ENCODE measurements at places on chromosomes 1 and 21.

- DNase-seq: no peak
Measured at GRCh38 chr1:29577512-29577911, 341.2 kb downstream of the PTPRU start.

GRCh38 chr1:67336157-67336556 lies 28.5 kb downstream of the IL12RB2 start:
- no peak for DNase-seq

DNA sequence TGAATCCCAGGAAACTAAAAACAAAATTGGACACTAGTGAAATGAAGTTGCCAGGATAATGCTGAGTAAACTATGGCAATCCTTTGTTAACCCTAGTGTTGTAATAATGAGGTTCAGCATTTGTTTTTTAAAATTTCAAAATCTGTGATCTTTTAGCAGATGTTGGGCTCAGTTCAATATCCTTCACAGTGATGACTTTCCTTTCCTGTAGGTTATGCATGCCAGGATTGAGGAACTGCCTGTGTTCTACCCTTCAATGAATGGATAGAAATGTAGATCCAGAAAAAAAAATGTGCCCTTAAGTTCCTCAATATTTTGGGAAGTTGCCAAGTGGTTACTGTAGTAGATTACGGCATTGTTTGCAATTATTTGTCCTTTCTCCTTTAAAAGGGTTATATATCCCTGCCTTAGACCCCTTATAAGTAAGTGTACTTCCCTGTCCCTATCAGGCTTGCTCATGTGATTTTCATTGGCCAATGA lies 35.5 kb upstream of the IRF2BP2 start:
- no peak for DNase-seq

DNA sequence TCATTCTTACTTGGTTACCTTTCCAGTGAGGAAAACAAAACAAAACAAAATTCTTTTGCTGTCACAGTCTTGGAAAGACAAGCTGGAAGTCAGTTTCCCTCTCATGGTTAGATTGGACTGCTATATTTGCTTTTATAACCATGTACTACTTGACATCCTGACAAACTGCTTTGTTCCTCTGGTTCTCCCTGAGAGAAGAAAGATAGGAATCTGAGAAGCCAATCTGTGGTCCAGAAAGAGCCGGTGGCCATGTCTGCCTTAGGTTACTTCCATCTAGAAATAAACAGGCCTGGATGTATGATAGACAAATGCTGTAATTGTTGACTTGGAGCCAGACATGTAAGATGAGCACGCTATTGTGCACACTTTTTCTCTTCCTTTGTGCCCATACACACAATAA lies 330.0 kb downstream of the BRINP3 start:
- DNase-seq: no peak

- no peak for DNase-seq
Measured at GRCh38 chr1:39996396-39997004, 41.6 kb downstream of the MFSD2A start.

DNA sequence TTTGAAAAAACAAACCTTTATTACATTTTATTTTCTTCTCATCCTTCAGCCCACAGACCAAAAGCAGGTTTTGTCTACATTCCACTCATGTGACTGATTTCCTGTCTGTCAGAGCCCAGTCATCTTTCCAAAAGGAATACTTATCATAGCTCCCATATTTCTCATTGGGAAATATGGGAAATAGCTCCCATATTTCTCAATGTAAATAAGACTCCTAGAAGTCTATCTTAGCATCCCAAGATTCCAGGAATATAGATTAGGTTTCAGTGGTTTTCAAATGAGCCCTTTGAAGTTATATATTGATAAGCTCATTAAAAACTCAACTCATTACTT lies 19.1 kb upstream of the NRDC start:
- no peak for DNase-seq

GRCh38 chr1:97071173-97071572 lies 349.6 kb downstream of the PTBP2 start:
- DNase-seq: no peak

DNA sequence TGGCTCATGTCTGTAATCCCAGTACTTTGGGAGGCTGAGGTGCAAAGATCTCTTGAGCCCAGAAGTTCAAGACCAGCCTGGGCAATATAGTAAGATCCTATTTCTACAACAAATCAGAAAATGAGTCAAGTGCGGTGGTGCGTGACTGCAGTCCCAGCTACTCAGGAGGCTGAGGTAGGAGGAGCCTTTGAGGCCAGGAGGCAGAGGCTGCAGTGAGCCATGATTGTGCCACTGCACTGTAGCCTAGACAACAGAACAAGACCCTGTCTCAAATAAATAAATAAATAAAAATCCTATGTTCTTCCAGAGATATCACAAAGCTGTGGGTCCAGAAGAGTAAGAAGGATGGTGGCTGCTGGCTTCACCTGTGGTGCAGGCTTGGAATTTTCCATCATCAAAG lies 22.1 kb downstream of the CDA start:
- no peak for DNase-seq

DNA sequence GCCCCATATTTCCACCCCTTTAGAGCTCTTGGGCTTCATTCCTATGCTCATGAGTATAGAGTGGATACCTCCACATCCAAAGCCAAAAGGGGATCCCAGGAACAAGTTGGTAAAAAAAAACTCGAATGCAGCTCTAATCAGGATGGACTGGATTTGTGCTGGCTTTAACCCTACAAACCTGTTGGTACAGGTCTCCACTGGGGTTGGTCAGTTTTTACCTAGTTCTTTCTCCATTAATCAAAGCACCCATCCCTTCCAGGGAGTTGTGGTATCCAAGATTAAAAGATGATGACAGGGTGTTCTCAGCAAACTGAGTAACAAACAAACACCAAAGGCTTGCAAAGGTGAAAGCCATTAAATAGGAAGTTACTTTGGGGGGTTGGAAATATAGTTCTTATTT lies 5.9 kb upstream of the CRNN start:
- no peak for DNase-seq

GRCh38 chr1:204255225-204255624 lies 41.4 kb upstream of the GOLT1A start:
- no peak for DNase-seq

DNA sequence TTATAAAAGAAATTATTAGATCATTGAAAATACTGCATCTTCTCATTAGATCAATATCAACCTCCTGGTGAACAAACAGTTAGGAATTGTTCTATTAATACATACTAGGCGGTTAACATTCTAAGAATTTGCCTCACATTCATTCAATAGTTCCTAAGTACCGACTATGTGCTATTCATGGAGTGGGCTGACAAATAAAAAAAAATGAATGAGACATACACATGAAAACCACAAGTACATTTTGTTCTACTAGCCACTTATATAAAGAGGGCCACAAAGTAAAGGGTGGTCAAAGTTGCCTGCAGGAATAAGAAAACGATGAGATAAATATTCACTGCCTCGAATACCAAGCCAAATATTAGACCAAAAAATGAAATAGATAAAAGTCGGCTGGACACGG lies 294.4 kb downstream of the SDCCAG8 start:
- DNase-seq: no peak

- DNase-seq: no peak
Measured at GRCh38 chr1:85580872-85581801, 576 bp downstream of the CCN1 start.

DNA sequence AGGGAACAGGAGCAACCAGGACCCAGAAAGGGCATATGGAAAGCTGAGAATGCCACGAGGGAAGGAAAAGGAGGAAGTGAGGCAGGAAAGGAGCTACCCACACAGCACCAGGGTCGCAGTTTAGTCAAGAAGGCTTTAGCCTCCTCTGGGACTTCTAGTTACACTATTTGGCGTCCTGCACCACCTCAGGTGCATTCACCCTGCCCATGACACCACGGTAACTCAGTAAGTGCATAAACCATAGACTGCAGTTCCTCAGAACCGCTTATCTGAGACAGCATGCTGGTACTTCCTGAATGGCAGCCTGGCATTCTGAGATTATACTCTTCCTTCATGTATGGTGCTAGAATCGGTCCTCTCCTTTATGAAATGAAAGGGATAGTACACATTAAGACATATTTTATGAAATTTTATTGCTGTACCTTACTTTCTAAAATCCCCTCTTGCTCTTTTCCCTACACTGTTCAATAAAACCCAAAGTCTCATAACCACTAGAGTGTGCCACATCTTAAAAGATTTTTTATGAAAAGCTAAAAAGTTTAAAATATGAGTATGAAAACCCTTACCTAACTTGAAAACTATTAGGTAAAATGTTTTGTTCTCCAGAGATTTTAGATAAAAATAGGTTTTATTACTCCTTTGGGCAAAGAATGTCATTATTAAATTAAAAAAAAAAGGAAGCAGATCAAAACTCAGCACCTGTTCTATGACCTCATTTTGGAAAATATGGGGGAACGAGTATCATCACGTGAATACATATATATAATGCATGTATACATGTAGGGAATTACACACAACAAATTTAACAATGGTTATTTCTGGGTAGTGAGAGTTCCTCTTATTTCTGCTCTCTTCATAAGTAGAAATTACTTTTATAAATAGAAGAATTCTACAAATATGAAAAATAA lies 67.3 kb downstream of the VAV3 start:
- DNase-seq: peak; percentile 20

GRCh38 chr1:184980726-184981125 lies 6.4 kb upstream of the NIBAN1 start:
- DNase-seq: no peak

GRCh38 chr1:74586253-74586897 lies 74.0 kb upstream of the LRRC53 start:
- no peak for DNase-seq

- DNase-seq: no peak
Measured at GRCh38 chr21:14736672-14737071, 190.6 kb upstream of the SAMSN1 start.

DNA sequence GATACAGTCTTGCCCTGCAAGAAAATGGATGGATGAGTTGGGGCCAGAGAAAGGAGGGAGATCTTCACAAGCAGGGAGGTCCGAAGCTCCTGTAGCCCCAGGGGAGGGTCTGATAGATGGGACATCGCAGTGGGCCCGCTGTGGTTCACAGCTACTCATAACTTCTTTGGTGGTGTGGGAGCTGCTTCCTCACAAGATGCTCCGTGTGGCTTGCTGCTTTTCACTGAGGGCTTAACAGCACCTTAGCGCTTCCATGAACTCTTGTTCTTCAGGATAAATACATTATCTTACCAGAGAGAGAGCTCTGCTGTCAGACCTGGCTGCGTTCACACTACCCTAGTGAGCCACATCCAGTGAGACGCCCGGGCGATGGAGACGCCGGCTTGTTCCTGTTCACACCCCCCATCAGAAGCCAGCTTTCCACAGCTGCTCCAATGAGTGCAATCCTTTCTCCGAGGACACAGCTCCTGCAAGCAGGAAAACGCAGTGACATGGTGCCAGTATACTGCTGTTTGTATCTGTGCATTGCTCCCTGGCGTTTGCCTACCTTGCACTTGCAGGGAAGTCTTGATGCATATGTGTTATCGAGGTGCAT lies 599.8 kb downstream of the AJAP1 start:
- no peak for DNase-seq

DNA sequence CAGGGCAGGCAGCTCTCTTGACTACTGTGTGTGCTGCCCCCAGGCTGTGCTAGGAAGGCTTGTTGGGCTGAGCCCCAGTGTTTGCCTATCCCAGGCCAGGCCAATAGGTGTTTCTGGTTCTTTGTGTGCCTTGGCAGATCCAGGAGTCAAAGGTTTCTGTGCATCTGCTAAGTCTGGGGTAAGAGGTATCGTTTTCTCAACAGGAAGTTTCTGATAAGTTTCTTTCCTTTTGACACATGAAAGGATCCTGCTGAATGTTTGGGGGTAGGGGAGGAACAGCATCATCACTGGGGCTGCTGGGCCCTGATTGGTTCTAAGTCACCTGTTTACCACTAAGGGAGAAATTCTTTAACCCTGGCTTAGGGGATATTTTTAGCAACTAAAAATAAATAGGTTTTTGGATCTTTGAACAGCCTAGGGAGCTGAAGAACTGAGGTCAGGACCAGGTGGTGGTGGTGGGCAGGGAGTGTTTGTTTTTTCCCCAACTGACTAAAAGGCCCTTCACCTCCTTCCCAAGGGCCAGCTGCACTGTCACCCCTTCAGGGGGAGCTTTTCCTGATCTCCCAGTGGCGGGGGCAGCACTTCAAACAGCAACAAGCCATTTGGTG lies 85.1 kb downstream of the KCNN3 start:
- peak; percentile 47 for DNase-seq

DNA sequence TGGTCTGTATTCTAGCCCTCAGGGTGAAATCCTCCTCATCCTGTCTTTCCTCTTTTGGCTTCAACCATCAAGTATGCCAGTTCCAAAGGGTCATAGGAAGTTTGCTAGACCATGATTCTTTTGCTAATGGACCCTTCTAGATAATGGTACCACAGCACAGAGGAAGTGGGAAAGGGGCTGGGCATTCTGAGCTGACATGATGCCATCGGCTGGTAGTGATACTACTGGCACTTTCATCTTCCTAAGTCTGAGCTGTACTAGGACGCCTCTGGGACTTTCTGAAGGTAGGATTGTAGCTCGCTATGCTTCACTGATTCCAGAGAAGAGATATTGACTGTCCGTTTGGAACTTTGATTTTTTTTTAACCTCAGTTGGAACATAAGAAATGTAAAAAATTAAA lies 11.4 kb downstream of the FASLG start:
- DNase-seq: no peak

DNA sequence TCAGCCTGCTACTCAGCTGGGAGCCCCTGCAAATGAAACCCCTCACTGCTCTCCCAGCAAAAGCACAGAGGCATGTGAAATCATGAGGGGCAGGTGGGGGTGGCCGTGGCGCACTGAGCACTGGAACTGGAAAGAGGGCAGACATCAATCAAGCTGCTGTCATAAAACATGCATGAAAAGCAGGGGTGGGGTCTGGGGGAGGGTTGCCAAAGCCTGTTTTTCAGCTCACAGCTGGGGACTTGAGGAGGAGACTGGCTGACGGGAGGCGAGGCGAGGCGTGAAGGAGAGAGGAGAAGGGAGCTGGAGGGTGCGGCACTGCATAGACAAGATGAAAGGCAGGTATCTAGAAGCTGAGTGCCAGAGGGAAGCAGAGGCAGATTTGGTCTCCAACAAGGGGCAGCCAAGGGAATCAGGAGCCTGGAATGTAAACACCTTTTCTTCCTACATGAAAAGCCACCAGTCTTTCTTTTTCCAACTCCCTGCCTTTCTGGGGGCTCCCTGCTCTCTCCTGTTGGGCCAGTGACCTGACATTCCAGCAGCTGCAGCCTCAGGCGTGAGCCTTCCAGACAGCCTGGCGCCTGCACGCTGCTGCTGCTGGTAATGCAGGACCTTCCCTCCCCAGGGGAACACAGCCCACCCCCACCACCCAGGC lies 87.0 kb downstream of the NMNAT2 start:
- no peak for DNase-seq

- no peak for DNase-seq
Measured at GRCh38 chr1:18384471-18384870, 96.3 kb upstream of the KLHDC7A start.

- DNase-seq: peak; percentile 49
Measured at GRCh38 chr1:203480525-203481084, 5.0 kb downstream of the PRELP start.

- peak; percentile 56 for DNase-seq
Measured at GRCh38 chr1:231628207-231628876, 1.8 kb downstream of the DISC1 start.

- no peak for DNase-seq
Measured at GRCh38 chr1:208078752-208079151, 165.4 kb downstream of the PLXNA2 start.

- peak; percentile 46 for DNase-seq
Measured at GRCh38 chr1:39683591-39684312, 7.5 kb downstream of the HPCAL4 start.

GRCh38 chr1:243313635-243314536 lies 58.0 kb downstream of the SDCCAG8 start:
- no peak for DNase-seq

All from activated CD8-positive, alpha-beta memory T cell treated with anti-CD3 and anti-CD28 coated beads, Interleukin-2, amount 50 U/mL, for 4 hours (primary cell).